ENCODE measurements at places on chromosomes 11 and 22.

- no peak for DNase-seq
These were observed 36.3 kb upstream of the TIMP3 start for GRCh38 chr22:32765132-32765618.

- no peak for DNase-seq
These were observed 89.5 kb downstream of the BMAL1 start for GRCh38 chr11:13367115-13367514.

DNA sequence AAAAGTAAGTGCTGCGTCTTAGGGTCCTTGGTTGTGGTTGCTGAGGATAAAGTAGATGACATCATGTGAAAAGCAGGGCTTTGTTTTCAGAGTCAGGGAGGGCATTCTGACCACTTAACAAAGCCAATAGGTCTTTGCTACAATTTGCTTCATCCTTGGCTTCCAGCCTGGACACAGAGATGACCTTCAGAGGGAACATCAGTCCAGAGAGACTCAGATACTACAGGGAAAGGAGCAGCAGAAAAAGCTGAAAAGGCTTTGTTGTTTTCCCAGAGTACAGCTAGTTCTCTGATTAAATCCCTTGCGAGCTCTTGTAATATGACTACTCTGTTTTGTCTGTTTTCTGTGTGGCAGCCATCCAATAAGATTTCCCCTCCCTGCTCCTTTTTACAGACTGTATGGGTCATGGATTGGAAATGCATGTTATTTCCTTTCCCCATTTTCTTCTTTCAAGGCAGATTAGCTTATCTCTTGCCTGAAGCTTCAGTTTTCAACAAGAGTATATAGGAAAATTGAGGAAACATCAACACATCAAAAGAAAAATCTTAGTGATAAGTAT is 31.9 kb downstream of the ATG13 start:
- no peak for DNase-seq

- no peak for DNase-seq
These were observed 386.6 kb downstream of the BUD13 start for GRCh38 chr11:116386118-116386699.

GRCh38 chr11:36362902-36363301 is 66.8 kb downstream of the PRR5L start:
- DNase-seq = peak; percentile 63
